EH (cell line): ENCODE measurements at places on chromosomes 6 and 20.
A peak's percentile ranks its signal among the peaks of the same experiment; 100 is the strongest.

- no peak for DNase-seq
Measured at GRCh38 chr6:106637051-106637716, 7.8 kb downstream of the QRSL1 start.

DNA sequence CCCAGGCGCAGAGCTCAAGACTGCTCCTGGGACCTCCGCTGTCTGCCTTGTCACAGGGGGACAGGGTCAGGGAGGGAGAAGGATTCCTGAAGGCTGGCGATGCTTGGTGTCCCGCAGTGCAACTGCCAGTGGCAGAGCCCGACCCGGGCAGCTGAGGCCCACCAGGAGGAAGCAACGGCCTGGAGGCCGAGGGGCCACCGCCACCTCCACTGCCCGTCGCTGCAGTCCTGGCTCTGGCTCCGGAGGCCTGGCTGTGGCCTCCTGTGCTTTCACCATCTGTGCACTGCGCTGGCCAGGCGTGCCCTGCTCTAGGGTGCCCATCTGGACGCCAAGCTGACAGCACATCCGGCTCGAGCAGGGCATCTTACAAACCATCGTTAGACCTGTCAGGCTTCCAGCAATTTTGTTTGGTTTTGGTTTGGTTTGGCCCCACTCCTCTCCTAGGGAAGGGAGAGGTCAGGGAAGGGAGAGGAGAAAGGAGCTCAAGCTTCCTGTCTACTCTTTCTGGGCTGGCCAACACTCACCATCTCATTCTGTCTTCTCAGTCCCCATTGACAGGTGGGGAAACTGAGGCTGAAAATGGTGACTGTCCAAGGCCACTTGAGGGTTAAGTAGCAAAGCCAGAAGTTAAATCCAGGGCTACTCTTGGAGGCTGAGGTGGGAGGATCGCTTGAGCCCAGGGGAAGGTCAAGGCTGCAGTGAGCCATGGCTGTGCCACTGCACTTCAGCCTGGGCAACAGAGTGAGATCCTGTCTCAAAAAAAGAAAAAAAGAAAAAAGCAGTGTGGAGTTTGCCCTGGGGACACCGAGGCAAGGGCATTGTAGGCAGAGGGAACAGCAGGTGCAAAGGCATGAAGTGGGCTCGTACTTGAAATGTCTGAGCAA is 37.7 kb upstream of the NOL4L start:
- DNase-seq: no peak

GRCh38 chr6:38354037-38354381 is 285.7 kb downstream of the BTBD9 start:
- no peak for DNase-seq

- peak; percentile 77 for DNase-seq
Measured at GRCh38 chr20:7841971-7842310, 98.3 kb downstream of the HAO1 start.

GRCh38 chr6:30686009-30686907 is at the start of gene PPP1R18:
TSS of gene PPP1R18 (minus strand) at chr6:30686645. CDS start at chr6:30686018, 627 bp downstream.
- DNase-seq: peak; percentile 79

- no peak for DNase-seq
Measured at GRCh38 chr6:84685983-84686584, 78.3 kb downstream of the TBX18 start.

GRCh38 chr6:44548319-44548718 is 160.8 kb downstream of the CDC5L start:
- DNase-seq: no peak

DNA sequence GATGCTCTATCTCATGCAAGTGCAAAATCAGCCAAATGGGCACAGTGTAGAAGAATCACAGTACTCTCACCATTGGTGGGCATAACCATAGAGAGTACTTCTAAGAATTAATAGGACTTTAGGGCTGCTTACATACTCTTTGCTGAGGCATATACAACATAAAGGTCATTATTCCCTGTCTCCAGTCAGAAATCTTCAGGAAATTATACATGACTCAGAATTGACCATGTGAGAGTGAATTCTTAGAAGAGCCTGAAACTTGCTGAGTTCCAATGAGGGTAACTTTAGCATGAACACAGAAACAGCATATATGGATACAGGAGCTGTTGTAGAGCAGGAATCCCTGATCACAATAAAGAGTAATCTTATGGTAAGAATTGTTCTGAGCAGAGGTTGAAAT is 498.7 kb downstream of the TENT5A start:
- DNase-seq: peak; percentile 9

GRCh38 chr6:149876241-149876933 is 12.2 kb upstream of the LRP11 start:
- DNase-seq: no peak

DNA sequence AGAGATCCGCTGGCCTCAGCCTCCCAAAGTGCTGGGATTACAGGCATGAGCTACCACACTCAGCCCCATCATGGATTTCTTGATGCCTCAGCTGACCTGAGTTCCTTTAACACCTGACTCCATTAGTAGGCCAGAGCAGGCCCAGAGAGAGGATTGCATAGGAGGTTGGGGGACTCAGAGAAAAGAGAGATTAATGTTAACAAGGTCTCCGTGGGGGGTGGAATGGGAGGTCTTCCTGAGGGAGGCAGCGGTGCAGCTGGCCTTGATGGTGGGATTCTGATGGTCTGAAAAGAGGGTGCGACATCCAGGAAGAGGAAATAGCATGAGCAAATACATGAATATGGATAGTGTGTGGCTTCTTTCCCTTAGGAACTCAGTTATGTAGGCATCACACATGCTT is 9.9 kb downstream of the SGK2 start:
- DNase-seq: no peak

GRCh38 chr6:139161817-139162284 is 27.0 kb downstream of the HECA start:
- no peak for DNase-seq

- DNase-seq: no peak
Measured at GRCh38 chr6:24273096-24273870, 84.6 kb downstream of the DCDC2 start.

DNA sequence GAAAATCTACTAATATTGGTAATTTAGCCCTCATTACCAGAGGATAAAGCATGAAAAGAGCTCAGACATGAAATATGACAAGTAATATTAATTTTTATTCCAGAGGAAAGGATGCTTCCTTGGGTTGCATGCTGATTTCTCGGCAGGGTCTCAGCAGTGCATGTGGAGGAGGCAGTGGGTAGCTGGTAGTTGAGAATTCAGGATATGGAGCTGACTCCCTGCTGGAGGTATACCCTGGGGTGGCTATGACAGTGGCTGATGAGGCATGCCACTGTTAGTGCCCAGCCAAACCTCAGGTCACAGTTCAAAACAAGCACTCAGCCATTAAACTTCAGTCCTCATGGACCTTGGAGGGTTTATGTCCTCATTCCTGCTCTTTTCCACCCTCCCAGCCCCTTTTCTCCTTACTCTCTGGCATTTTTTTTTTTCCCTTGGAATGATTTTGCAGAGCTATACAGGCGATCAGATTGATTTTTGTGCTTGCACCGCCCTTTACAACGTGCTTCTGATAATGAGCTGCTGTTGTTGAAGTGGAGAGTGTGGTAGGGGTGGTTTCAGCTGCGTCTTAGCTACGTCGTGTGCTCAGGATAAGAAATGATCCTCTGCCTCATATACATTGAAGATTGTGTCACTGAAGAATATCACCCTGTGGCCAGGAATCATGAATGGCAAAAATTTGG is 761.9 kb upstream of the MMS22L start:
- no peak for DNase-seq

GRCh38 chr20:58624687-58625086 is 26.4 kb upstream of the STX16 start:
- no peak for DNase-seq
